ENCODE measurements at places on chromosomes 13 and 19.

DNA sequence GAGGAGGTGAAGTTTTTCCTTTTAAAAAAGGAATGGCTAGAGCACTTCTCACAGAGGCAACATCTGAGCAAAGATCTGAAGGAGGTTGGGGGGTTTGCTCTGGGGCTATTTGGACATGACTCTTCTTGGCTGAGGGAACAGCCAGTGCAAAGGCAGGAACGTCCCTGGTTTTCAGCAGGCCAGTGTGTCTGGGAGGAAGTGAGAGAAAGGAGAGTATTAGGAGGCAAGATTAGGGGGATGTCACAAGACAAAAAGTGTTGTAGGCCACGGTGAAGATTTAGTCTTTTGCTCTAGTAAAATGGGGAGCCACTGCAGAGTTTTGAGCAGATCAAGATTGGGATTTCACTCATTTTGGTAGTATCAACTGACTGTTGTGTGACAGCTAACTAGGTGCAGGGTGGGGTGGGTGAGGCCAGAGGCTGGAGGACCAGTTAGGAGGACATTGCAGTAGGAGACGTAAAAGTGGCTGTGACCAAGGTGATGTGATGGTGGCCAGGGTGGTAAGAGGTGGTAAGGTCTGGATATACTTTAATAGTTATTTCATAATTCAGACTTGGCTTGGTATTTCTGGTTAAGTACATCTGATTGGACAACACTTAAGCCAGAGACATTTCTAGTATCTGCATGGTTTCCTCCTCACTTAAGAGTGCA is 40.6 kb downstream of the WDFY2 start:
- DNase-seq = no peak

- DNase-seq = no peak
Measured at GRCh38 chr19:17214508-17215126, 540 bp upstream of the USE1 start.

GRCh38 chr13:97012251-97013048 is 18.2 kb upstream of the OXGR1 start:
- no peak for DNase-seq

DNA sequence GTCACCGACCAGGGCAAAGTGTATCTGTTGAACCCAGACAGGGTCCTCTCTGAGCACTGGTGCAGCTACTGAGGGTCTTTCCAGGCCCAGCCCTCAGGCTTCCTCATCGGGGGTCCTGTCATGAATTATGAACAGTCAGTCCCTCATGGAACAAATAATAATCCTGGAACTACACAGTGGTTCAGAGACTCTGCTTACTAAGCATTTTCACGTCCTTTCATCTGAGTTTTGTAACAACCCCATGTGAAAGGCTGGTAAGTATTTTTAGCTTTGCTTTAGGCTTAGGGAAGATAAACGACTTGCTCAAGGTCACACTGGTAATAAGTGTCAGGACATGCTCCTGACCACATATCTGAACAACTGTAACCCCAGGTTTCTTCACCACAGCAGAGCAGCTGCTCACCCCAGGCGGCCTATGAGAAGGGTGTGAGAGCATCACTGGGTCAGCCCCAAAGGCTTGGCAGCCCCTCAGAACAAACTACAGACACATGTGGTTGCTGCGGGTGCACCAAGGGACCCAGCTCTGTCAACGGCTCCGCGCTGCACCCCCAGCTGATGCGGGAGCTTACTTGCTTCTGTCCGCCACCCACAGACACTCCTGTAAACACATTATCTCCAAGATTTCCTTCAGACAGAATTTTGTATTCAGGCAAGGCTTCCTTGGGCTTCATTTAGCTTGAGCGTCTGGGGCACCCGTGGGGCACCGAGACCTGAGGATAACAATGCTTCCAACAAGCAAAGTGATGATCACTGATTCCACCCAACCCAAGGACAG is 19.4 kb upstream of the GSX1 start:
- no peak for DNase-seq

DNA sequence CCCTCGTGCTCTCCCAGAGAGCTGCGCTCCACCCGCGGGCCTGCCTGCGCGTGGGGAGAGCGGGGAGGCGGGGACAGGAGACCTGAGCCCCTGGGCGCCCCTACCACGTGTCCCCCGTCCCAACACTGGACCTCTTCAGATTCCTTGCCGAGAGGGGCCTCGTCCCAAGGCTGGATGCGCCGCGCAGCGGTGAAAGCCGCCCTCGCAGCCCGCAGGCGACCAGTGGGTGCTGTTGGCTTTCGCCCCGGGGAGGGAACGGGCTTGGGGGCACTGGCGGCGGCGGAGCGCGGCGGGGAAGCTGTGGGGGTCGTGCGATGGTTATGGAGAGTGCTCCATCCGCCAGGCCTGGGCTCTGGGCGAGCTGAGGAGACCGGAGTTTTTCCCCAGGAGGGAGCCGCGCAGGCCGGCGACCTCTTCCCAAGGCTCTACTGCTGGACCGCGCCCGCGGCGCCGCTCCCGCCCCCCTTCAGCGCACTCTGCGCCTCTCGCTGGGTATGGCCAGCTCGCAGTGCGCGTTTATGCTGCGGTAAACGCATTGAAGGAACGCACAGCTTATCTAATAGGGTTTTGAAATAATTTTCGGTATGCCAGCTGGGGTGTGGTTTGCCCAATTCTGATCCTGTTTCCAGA is 17.2 kb upstream of the RNF17 start:
- peak; percentile 52 for DNase-seq

DNA sequence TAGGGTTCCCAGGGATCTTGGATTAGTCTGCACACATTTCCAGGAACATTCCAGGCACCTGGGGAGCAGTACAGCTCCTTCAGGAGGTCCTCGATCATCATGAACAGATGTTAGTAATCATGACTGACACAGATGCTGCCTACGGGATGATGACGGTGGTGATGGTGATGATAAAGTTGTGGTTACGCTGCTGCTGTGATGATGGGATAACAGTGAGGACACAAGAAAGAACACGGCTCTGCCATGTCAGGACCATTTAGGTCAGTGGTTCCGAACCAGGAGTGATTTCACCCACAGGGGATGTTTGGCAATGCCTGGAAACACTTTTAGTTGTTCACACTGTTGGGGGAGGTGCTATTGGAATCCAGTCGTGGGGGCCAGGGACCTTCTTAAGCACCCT is 1193.0 kb downstream of the UQCRFS1 start:
- no peak for DNase-seq

GRCh38 chr19:31535691-31536460 is 186.6 kb upstream of the TSHZ3 start:
- no peak for DNase-seq

DNA sequence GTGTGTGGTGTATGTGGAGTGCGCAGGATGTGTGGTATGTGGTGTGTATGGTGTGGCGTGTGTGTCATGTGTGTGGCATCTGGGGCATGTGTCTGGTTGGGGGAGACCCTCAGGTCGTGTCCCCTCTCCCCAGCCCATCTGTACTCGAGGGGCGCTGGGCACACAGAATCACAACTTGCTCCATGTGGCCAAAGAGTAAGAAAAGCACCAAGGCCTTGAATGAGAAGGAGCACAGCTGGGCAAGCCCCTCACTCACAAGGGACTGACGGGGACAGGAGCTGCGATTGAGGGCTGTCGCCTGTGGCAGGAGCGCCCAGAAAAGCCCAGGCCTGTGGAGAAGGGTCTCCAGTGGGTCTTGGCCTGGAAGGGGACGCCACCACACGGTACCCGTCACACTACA is 62.8 kb downstream of the PEPD start:
- DNase-seq = no peak

GRCh38 chr13:30864433-30865122 is 41.5 kb upstream of the MEDAG start:
- DNase-seq = no peak

GRCh38 chr19:6362027-6362350 is 658 bp downstream of the CLPP start:
- no peak for DNase-seq
